Bronchial epithelial cell (primary cell): ENCODE measurements at places on chromosomes 2 and 18.

DNA sequence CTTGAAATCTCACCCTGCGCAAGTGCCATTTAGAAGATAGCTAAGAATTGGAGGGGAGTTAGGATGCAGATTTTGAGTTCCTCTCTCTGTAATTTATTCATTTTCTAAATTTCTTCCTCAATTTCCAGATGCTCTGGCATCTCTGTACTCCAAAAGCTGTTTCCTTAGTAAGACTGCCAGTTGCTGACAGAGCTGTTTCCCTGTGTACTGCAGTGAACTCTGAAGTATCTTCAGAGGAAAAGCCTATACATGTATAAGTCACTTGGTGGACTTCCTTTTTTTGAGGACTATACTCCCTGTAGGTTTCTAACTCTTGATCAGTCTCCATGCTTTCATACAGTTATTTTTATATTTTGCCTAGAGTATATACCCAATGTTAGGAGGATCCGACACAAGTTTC is 1.5 kb upstream of the RESP18 start:
- DNase-seq = no peak

DNA sequence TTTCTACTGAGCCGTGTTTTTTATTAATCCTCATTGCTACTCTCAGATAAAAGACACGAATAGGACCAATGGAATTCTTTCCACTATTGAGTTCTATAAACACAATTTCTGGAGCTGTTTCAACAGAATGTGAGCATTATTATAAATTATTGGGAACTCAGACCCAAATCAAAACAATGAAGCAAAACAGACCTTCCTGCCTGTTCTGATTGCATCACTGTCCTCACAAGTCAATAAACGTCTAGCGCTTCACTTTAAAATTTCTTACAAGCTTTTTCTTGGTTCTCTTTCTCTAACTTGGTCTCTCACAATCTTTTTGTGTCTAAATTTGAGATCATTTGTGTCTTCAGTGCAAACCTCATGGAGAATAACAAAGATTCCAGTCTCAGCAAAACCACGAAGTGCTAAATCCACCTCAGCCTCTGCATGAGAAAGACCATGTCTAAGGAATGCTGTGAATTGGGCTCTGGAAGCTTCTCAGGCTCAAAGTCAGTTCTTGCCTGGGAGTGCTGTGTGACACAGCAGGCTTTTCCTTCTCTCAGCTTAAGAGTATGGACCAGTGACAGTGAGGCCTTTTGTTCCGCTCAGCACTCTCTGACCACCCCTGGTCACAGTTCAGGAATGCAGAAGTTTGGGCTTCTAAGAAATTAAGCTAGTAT is 22.8 kb downstream of the ARHGAP28 start:
- DNase-seq = no peak

- no peak for DNase-seq
Observed at GRCh38 chr2:18156421-18156820, 278.0 kb downstream of the KCNS3 start.

GRCh38 chr18:78685250-78685979 is 294.2 kb upstream of the SALL3 start:
- DNase-seq = no peak

DNA sequence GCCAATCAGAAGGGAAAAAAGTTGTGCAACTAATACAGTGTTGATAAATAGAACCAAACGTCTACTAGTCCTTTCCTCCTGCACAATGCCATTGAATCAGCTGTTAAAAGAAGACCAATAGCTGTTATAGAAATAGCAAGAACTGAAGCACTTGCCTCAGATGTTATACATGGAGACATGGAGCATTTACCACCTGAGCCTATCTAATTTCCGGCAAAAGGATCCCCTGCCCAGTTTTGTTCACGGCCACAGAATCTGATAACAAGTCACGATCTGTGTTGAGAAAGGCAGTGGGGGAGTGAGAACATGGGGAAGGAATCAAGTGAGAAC is 285.4 kb downstream of the ZEB2 start:
- DNase-seq = no peak

- DNase-seq = no peak
Observed at GRCh38 chr2:105882341-105882740, 137.6 kb downstream of the NCK2 start.

DNA sequence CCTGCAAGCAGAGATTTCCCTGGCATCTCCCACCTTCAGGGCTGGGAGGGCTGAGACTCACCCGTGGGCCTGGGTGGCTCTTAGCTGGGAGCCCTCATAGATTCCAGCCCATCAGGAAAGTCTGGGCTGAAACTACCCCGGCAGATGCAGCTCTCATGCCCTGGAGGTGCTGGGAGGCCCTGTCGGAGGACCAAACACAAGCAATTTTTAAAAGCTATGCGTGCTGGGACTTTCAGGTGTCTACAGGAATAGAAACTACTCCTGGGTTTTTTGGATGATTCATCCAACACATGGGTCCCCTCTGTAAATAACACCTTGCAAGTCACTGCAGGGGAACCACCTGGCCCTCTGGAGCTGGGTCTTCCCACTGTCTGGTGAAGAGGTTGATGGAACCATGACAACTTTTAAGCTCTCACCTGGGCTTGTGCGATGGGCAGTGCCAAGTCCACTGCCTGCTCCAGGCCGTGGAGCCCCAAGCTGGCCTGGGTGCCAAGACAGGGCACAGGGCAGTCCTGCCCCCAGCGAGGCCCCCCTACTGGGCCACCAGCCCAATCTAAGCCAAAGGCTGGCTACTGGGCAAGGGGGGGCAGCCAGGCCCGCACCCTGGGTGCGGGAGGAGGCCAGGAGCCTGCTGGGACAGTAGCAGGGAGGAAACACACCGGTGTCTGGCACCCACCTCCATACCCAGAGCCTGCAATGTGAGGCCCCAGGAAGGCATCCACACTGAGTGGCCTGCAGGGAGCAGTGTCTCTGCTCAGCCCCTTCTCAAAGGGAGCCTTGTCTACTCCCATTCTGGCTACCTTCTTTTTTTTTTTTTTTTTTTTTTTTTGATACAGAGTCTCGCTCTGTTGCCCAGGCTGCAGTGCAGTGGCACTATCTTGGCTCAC is 1.1 kb upstream of the GPR55 start:
- DNase-seq = peak; percentile 54
